ENCODE measurements at places on chromosomes 7 and 10.

DNA sequence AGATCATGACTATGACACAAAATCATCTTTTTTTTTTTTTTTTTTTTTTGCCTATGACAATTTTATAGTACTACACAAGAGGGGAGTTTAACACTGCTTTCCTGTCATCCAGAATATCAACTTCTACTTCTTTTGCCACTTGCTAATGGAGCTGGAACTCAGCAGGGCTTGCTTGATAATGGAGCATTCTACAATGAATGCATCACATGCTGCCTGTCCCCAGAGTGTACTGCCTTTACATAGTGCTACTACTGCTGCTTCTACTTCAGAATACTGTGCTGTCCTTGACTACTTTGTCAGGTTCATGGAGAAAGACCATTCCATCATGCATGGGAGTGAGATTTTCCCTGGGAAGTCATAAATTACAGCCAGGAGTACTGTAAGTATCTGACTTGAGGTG is 338.6 kb upstream of the SEMA3A start:
- no peak for DNase-seq

- no peak for DNase-seq
Measured at GRCh38 chr7:150801946-150802771, 1.6 kb downstream of the TMEM176A start.

GRCh38 chr7:78363866-78364265 is 565.3 kb downstream of the PHTF2 start:
- DNase-seq, result no peak

- DNase-seq, result no peak
Measured at GRCh38 chr10:116268976-116269375, 4.0 kb downstream of the GFRA1 start.

- DNase-seq, result peak; percentile 81
Measured at GRCh38 chr7:94396596-94396995, 1.9 kb downstream of the COL1A2 start.

- no peak for DNase-seq
Measured at GRCh38 chr7:135079068-135079467, 68.8 kb upstream of the TMEM140 start.

DNA sequence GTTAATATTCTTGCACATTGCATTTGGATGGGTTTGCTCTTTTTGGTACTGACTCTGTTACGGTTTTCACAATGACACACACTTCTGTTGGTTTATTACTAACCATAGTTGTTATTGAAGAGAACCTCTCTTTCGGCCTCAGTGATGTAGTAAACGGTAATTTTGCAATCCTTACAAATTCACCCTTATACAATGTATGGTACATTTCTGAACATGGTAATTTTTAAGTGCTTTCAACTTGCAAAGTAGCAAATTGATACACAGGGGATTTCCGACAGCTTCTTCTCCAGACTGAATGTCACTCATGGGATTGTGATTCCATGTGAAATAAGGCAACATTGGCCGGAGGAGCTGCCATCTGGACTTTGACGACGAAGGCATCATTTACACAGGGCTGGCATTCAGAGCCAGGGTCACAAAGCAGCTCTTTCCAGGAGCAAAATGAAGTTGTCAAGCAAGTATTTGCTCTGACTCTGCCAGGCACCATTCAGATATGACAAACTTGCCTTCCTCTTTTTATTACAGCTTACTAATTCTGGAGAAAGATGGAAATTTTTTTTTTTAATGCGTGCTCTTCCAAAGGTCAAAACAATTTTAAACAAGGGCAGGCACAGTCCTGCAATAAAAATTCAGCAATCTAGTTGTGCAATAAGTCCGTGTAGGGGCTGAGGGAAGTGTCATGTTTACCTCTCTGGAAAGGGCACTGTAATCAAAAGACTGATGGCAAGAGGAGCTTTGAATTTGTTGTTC is 711.5 kb upstream of the C7orf33 start:
- no peak for DNase-seq

- DNase-seq, result peak; percentile 69
Measured at GRCh38 chr10:98308669-98309365, 40.8 kb upstream of the LOXL4 start.

DNA sequence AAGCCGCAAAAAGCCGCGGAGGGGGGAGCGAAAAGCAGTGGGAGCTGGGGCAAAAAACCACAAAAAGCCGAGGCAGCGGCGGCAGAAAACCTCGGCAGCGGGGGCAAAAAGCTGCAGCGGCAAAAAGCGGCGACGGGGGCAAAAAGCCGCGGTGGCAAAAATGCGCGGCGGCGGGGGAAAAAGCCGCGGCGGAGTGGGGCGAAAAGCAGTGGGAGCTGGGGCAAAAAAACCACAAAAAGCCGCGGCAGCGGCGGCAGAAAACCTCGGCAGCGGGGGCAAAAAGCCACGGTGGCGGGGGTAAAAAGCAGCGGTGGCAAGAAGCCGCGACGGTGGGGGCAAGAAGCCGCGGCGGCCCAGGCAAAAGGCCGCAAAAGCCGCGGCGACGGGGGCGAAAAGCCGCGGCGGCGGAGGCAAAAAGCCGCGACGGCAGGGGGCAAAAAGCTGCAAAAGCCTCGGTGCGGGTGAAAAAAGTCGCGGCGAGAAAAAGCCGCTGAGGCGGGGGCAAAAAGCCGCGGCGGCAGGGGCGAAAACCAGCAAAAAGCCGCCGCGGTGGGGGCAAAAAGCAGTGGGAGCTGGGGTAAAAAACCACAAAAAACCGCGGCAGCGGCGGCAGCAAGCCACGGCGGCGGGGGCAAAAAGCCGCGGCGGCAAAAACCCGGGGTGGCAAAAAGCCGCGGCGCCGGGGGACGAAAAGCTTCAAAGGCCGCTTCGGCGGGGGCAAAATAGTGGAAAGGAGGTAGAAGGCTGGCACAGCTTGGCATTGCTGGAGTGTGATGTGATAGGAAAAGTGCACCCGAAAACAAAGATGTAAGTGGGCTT is 135.9 kb downstream of the ZNF92 start:
- no peak for DNase-seq

DNA sequence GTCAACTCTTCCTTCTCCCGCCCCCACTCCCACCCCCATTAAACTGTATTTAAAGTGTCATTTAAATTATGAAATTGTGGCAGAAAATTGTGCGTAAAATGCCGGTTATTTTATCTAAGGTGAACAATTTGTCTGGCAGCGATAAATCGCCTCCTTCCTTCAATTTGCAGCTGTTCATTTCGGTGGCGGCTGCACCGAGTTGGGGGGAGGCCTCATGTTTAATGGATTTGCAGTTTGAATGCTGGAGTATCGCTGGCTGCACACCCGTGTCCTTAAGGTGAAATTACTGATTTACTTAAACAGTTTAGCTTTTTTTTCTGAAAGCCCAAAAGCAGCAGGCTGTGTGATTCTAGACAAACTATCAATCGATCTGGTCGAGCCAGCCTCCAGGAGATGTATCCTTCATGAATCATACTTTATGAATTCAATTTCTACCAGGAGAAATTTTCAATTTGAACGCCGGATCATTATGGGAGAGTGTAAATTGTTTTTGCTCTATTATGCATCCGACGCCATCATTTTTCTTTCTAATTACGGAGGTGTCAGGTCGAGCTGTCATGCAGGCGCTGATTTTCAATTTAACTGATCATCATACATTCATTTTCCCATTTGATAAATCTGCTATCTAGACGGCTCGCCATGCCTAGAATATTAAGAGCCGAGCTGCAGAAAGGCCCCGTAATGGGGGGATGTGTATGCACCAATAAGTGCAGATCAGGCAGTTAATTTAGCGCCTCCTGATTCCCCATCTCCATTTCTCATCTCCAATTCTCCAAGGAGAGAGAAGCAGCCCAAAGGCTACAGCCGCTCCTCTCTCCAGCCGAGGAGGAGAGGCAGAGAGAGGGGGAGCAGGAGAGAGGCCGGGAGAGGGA is 6.5 kb downstream of the UNCX start:
- no peak for DNase-seq

GRCh38 chr10:128714644-128715415 is 588.6 kb upstream of the MKI67 start:
- DNase-seq, result no peak

- no peak for DNase-seq
Measured at GRCh38 chr7:92260248-92260781, 14.5 kb downstream of the ANKIB1 start.

GRCh38 chr7:50723888-50724287 is 58.8 kb downstream of the GRB10 start:
- no peak for DNase-seq

DNA sequence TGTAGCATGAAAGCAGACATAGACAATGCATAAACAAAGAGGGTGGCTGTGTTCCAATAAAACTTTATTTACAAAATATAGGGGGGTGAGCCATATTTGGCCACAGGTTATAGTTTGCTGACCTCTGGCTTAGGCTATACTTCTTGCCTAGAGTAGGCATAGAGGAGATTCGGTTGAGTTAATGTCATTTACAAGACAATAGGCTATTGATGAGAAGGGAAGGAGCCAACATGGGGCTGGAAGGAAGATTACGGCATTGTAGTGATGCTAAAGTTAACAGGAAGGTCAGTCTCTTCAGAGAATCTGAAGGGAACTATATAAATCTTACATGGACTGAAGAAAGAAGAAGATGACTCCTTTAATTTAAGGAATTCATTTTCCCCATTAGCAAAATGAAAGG is 463.5 kb downstream of the HTR7 start:
- no peak for DNase-seq

DNA sequence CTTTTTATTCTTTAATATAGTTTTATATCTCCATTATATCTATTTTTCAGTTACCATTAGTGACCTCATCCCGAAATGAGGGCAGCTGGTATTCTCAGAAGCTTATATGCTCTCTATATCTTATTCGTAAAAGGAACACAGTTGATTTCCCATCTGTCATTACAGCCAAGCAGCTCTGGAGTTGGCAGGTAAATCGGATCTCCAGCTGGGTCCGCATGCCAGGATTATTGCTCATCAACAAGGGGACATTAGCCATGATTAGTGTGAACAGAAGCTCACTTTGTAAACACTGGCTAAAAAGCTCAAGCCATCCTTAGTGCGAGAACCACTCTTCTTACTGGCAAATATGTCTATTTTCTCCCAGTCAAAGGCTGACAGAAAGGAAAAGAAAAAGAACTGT is 180.3 kb downstream of the NPSR1 start:
- DNase-seq, result peak; percentile 26

GRCh38 chr7:85928500-85928899 is 715.2 kb upstream of the GRM3 start:
- no peak for DNase-seq

DNA sequence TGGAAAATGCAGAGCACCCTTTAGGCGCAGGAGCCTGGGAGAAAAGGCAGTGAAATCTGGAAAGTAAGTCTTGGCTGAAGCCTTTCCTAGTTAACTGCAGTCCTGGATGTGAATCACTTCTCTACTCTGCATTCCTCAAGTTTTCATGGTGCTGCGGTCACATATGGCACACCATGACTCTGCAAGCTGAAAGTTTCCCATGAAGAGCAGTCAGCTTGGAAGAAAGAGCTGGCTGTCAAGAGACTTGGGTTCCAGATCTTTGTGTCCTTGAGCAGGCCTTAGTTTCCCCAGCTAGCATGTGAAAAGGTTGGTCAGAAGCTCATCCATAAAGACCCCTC is 548.3 kb downstream of the SORCS3 start:
- DNase-seq, result peak; percentile 61

GRCh38 chr7:123260428-123260960 is 60.7 kb upstream of the SLC13A1 start:
- DNase-seq, result no peak

- DNase-seq, result no peak
Measured at GRCh38 chr10:63337455-63338251, 128.1 kb downstream of the JMJD1C start.

- DNase-seq, result no peak
Measured at GRCh38 chr10:73083221-73083620, 13.4 kb downstream of the P4HA1 start.

GRCh38 chr7:107643407-107643806 is 17.2 kb upstream of the SLC26A4 start:
- peak; percentile 78 for DNase-seq

DNA sequence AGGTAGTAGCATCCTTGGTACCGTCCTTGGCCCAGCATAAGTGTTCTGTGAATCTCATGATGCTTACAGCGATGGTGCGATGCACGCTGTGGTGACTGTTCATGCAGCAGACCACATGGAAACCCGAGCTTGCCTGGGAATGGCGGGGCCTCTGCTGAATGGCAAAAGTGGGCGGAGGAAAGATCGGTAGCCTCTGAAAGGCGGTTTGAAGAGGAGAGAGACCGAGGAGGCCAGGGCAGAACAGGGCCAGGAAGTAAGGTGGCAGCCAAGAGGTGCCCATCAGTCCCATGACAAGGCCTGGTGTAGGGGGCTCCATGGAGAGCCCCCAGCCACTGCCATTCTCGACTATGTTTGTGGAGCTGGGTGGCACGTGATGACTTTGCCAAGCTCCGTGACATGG is 33.2 kb upstream of the CNPY1 start:
- DNase-seq, result no peak

GRCh38 chr7:62361-63116 is 129.8 kb upstream of the FAM20C start:
- no peak for DNase-seq

- no peak for DNase-seq
Measured at GRCh38 chr10:59814878-59815277, 61.6 kb upstream of the MRLN start.

DNA sequence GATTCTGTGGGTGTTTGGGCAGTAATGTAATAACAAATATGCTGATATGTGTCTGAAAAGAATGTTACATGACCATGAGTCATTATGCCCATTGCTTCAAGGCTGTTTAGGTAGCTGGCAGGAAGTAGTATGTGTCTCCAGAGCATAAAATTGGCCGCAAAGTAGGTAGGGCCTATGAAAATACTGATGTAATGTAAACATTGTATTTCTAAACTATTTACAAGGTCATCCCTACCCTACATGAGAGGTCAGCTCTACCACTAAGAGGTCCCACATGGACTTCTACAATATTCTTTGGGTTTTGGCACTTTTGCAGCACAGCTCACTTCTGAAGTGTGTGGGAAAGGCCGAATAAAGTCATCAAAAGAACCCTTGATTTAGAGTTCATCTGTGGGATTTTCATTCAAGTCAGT is 301.9 kb downstream of the AHR start:
- peak; percentile 93 for DNase-seq

- no peak for DNase-seq
Measured at GRCh38 chr7:139572071-139572470, 48.6 kb downstream of the CLEC2L start.

GRCh38 chr7:28419716-28420115 is 7.4 kb downstream of the CREB5 start:
- peak; percentile 70 for DNase-seq

- DNase-seq, result no peak
Measured at GRCh38 chr7:132941428-132941827, 140.5 kb downstream of the CHCHD3 start.

DNA sequence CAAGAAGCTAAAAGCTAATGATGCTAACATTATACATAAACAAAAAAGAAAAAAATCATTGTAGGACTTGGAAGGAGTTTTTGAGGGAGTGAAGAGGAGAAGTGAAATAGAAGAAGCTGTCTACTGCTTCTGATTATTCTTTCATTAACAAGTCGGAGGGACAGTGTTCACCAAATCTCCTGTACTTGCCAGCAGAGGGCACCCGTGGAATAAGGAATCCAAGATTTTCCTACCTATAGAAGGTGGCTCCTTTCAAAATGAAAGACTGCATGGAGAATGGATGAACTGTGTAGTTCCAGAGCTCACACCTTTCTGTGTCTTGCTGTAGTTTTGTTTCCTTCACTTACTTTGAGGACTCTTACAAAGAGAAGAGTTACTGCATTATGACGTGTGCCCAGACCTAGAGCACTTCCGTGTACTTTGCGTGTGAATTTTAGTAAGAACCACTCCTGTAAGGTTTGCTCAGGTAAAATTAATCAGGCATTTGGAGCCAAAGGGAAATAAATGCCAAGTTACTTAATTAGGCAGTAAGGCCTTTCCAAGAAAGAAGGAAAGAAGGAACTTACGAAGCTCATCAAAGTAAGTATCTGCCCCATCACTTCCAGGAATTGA is 145.1 kb downstream of the SEMA3D start:
- DNase-seq, result peak; percentile 78
